ENCODE measurements at places on chromosomes 12 and 14.

GRCh38 chr12:110088936-110089335 lies 35.2 kb upstream of the IFT81 start:
- no peak overlapping the region for H3K4me3 ChIP-seq
- H3K27me3 ChIP-seq = peaks cover 27% of the 10 kb centered on the region
- no peaks in the 10 kb centered on the region for H3K4me1 ChIP-seq
- H3K36me3 ChIP-seq = no peaks in the 10 kb centered on the region
- no peak for DNase-seq

- no peak overlapping the region for H3K4me3 ChIP-seq
- H3K4me1 ChIP-seq = no peaks in the 10 kb centered on the region
- no peak overlapping the region for H3K27ac ChIP-seq
These were observed 125.9 kb downstream of the PAPOLA start for GRCh38 chr14:96627811-96628775.

- H3K27ac ChIP-seq = no peak overlapping the region
- no peaks in the 10 kb centered on the region for H3K27me3 ChIP-seq
- DNase-seq = no peak
- H3K4me3 ChIP-seq = no peak overlapping the region
- H3K36me3 ChIP-seq = no peaks in the 10 kb centered on the region
These were observed 279.8 kb downstream of the AKAP6 start for GRCh38 chr14:32608857-32609256.

DNA sequence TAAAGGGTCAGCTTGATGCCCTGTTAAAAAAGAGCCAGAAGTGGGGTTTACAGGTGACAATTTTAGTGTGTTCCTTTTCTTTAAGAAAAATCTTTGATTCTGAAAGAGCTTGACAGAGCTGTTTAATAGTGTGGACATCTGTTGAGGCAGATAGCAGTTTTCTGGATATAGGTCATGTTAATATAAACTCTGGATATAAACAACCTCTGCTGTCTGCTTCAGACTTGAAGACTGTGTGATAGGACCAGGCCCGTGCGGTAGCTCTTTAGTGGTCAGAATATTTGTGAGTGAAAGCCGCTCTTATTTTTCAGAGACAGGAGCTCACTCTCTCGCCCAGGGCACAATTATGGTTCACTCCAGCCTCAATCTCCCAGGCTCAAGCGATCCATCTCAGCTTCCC lies 439.9 kb upstream of the RGS6 start:
- H3K27ac ChIP-seq = no peak overlapping the region
- peaks cover 37% of the 10 kb centered on the region for H3K4me1 ChIP-seq
- peaks cover 1% of the 10 kb centered on the region for H3K27me3 ChIP-seq
- DNase-seq = no peak
- peaks cover 15% of the 10 kb centered on the region for H3K36me3 ChIP-seq
- no peak overlapping the region for H3K4me3 ChIP-seq

DNA sequence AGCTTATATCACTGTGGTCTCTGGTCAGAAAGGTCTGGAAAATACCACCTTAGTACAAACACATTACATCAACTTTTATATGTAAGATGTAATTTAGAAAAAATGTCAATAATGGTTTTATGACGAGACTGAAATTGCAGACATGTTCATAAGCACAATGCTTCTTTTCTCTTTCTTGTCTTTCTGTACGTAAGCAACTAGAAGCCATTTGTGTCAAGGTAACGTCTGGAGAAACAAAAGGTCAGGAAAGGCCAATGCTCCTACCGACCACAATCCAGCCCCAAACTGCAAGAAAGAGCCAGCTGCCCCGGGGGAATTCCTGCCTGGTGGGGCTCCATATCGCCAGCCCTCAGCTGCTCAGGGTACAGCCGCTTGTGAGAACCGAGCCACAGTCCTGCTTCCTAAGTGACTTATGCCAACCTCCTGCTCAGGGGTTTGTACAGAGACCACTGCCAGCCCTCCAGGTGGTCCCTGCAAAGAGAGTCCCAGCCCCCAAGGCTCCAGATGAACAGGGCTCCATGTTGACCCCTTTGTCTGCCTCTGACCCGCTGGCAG lies 6.3 kb downstream of the ZNF839 start:
- no peak overlapping the region for H3K27ac ChIP-seq
- H3K4me3 ChIP-seq = no peak overlapping the region

GRCh38 chr12:45611061-45611460 lies 118.4 kb upstream of the ARID2 start:
- H3K27ac ChIP-seq = no peak overlapping the region
- peaks cover 44% of the 10 kb centered on the region for H3K4me1 ChIP-seq
- H3K36me3 ChIP-seq = no peaks in the 10 kb centered on the region
- H3K4me3 ChIP-seq = no peak overlapping the region

Data from HFFc6 (cell line).